ENCODE measurements at places on chromosomes 5 and 9.

GRCh38 chr5:100456615-100457014 is 78.6 kb upstream of the FAM174A start:
- no peak for DNase-seq

DNA sequence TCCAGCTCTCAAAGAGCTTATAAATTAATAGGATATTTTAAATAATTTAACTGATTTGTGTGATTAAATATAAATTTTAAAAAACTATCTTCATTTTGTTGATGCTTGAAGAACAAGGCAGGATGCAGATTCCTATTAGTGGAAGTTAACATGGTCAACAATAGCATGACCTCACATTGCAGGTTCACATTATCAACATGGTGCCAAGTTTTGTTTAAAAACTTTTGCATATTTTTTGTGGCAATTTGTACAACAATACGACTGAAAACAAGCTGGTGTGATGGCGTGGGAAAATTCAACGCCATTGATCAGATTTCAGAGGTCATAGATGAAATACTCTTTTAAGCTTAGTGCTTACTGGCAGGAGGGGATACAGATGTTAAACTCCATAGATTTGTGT is 114.1 kb upstream of the MYO10 start:
- DNase-seq = no peak

- DNase-seq = no peak
Measured at GRCh38 chr9:12640016-12640587, 53.1 kb upstream of the TYRP1 start.

DNA sequence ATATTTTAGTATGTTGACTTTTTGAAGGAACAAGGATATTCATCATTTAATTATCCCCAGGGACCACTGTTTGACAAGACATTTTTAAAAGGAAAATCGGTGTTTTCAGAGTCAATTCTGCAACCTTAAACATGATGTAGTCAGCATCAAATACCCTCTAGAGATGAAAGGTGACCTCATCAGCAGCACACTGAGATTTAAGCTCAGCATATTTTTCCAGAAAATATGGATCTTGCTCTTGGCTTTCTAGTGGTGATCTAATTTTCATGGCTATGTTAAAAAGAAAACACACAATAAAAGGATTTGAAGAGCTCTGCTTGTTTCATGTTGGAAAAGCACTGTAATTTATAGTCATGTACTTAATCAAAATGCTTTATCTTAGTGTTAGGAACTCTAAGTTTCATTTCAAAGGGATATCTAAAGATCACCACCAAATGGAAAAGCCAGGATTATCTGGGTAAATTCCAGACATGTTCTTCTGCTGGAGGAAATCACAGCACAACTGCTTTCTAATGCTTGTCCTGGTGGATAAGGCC is 487.2 kb downstream of the ENC1 start:
- DNase-seq = no peak
